Posterior cingulate gyrus (tissue), 11 donors: ENCODE measurements at places on chromosomes 16 and 17.

GRCh38 chr17:55356434-55357328 is 65.0 kb downstream of the MMD start:
- DNase-seq: no peak

DNA sequence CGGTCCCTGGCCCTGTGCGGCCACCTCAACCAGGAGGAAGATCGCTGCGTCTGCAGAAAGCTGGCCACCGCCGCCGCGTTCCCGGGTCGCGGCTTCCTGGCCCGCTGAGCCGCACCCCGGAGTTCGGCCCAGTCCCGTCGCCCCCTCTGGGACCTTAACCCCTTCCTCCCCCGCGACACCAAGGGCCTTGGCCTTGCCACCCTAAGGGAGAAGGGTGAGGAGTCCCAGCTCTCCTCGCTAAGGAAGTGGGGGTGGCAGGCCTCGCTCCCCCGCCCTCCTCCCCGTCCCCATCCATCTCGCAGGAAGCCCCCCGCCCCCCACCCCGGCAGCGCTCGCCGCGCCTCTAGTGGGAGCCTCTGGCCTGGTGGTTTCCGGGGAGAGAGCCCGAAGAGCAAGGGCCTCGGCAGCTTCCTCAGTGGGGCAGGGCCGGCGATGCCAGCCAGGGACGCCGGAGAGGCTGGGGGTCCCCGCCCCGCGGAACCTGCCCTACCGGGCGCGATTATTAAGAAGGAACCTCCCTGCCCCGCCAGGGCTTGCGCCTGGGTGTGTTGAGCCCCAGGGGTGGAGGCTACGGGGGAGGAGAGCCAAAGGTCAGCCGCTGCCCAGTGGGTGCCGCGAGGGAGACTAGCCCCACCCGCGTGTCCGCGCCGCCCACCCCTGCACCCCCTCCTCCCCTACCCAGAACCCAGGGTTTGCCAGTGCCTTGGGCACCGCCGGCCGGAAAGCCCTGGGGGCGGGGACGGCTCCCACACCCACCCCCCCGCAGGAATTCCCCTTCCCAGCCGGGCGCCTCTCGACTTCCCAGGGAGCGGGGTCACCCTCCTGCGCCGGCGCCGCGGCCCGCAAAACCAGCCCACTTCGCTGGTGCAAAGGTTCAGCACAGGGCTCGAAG is 6.8 kb downstream of the CBX4 start:
- peak; percentile 85 for DNase-seq

DNA sequence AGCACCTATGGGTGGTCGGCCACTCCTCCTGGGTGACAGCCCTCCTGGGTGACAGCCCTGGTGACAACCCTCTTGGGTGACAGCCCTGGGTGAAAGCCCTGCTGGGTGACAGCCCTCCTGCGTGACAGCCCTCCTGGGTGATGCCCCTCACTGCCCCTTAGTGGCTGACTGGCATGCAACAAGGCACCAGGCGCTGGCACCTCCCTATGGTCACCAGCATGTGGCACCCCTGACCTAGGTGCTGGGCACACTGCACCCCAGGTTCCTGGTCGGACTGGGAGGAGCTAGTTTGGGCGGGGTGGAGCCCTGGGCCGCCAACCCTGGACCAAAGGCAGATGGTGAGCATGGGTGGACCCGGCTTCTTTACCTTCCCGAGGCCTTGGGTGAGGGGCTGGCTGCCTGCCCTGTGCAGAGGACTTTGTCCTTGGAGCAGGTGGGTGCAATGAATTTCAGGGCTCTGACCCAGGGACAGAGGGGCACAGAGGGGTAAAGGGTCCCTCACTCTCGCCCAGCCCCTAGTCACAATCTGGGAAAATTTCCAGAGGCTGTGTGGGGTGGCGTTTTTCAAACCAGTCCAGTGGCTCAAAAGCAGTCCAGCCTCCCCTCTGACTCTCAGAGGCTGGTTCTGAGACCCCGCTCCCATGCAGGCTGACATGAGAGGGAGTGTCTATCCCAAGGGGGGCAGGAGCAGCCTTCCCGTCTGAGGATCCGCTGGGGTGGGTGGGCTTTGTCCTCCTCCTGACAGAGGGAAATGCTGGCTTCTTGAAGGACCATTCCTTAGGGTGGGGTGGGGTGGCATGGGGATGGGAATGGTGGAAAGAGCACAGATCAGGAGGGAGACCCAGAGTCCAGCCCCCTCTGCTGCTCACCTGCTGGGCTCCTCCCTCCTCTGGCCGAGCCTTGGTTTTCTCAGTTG is 25.9 kb upstream of the TNFRSF13B start:
- DNase-seq: peak; percentile 87

GRCh38 chr16:29857133-29857760 is 5.8 kb downstream of the CDIPT start:
- no peak for DNase-seq
